ENCODE measurements at places on chromosomes 2 and 18.

GRCh38 chr2:17426743-17427142 is 91.5 kb downstream of the RAD51AP2 start:
- no peak for DNase-seq
- H3K36me3 ChIP-seq, result no peaks in the 10 kb centered on the region
- no peaks in the 10 kb centered on the region for H3K27me3 ChIP-seq
- H3K4me3 ChIP-seq, result no peak overlapping the region
- H3K27ac ChIP-seq, result peak overlapping the region; percentile 61
- H3K4me1 ChIP-seq, result no peaks in the 10 kb centered on the region

DNA sequence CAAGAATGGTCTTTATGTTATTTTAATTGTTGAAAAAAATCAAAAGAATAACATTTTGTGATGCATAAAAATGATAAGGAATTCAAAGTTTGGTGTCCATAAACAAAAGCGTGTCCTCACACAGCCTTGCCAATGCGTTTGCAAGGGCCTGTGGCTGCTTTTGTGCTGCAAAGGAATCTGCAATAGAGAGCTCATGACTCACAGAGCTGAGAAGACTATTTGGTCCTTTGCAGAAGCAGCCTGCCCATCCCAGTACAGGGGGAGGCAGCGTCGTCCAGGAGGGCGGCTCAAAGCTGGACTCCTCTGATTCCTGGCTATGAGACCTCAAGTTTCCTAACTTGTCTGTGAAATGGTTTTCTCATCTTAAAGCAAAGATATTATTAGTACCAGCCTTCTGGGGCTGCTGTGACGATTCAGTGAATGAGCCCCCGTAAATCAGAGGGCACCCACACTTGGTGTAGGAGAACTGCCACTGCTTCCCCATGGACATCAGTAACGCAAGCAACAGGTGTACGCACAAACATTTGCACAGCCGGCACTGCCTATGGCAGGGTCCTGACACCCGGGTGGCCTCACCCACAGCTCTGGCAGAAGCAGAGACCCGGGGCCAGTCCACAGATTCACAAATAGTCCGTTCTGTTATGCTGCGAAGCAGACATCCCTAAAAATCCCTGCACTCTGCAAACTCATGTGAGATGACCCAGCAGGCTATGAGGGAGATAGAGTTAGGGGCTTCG is 70.6 kb upstream of the ASAP2 start:
- no peak overlapping the region for H3K4me3 ChIP-seq
- peaks cover 15% of the 10 kb centered on the region for H3K4me1 ChIP-seq
- no peak overlapping the region for H3K27ac ChIP-seq
- H3K36me3 ChIP-seq, result no peaks in the 10 kb centered on the region
- no peaks in the 10 kb centered on the region for H3K27me3 ChIP-seq

GRCh38 chr2:150127346-150127990 is 360.0 kb downstream of the RND3 start:
- H3K4me1 ChIP-seq, result peaks cover 26% of the 10 kb centered on the region
- H3K27me3 ChIP-seq, result no peaks in the 10 kb centered on the region
- no peak overlapping the region for H3K4me3 ChIP-seq
- no peaks in the 10 kb centered on the region for H3K36me3 ChIP-seq
- H3K27ac ChIP-seq, result no peak overlapping the region

- H3K27me3 ChIP-seq, result peaks cover 15% of the 10 kb centered on the region
- no peak overlapping the region for H3K27ac ChIP-seq
- no peak for DNase-seq
- H3K4me3 ChIP-seq, result no peak overlapping the region
Observed at GRCh38 chr2:126857502-126857901, 41.2 kb upstream of the TEX51 start.
